Lower leg skin (tissue), 4 donors: ENCODE measurements at places on chromosomes 7 and 10.

DNA sequence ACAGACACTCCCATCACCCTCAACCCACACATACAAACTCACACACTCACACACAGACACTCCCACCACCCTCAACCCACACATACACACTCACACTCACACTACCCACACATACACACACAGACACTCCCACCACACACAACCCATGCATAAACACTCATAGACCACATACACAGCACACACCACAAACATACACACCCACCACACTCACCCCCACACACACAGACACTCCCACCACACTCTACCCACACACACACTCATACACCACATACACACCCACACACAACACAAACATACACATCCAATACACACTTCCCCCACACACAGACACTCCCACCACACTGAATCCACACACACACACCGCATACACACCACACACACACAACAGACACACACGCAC lies 521.2 kb downstream of the TCERG1L start:
- DNase-seq = no peak

GRCh38 chr7:106218546-106218945 lies 66.2 kb downstream of the NAMPT start:
- no peak for DNase-seq

DNA sequence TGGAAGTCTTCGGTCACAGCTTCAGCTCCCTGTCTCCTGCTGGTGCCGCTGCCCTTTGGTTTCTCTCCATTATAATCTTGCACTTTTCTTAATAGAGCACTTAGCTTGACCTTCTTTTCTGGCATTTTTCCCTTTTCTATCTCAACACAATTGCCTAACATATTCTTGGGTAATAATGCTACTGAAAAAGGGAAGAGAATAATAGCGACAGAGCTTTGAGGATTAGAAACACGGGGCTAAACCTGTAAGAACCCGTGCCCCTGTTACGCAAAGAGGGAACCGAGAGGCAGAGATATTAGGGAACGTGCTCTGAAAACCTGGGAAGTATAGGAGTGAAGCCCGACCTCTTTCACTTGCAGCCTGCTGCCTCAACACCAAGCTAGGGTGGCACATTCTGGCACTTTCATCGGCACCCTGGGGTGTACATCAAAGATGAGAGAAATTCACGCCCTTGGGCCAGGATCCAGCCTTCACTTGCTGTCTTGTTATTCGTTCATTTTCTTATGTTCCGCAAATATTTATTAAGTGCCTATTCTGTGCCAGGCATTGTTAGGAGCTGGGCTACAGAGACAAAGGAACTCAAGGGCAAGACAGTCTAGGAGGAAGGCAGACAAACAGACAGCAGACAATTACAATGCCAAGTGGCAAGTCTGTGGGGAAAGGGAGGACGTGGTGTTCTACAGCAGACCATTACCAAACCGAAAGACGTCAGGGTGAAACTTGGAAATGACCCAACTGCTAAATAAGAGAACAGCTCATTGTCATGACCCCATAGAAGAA lies 33.0 kb upstream of the GALNTL5 start:
- peak; percentile 62 for DNase-seq

DNA sequence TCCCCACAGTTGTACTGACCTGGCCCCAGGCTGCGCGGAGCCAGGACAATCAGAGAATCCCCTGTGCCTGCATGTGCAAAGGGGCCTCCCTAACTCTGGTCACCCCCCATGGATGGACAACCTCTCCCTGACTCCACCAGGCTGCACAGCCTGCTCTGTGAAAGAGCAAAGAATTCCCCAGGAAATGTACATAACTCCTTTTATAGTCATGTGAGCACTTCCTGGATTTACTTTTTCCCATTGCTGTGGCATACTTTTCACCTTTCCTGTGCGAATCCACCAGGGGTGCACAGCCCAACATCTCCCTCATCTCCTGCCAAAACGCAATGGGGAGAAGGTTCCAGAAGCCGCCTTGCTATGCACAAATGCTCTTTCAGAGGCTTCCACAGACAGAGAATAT lies 27.9 kb downstream of the FGFR2 start:
- DNase-seq = no peak

DNA sequence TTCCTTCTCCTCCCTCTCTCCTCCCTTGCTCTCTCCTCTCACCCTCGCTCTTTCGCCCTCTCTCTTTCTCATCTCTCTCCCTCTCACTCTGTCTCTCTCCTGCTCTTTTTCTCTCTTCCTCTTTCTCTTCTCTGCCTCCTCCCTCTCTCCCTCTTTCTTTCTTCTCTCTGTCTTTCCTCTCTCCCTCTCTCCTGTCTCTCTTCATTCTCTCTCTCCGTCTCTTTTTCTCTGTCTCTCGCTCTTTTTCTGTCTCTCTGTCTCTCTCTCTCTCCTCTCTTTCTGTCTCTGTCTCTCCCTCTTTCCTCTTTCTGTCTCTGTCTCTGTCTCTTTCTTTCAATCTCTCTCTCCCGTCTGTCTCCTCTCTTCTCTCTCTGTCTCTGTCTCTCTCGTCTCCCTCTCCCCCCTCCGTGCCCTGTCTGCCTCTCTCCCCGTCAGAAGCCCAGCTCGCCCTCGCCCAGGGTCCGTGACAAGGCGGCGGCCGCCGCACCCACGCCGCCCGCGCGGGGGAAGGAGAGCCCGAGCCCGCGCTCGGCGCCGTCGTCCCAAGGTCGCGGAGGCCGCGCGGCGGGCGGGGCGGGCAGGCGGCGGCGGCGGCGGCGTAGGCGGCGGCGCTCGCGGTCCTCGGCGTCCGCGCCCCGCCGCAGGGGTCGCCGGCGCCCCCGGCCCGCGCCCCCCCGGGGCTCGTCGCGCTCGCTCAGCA lies 21.3 kb upstream of the HSPB1 start:
- DNase-seq = no peak

GRCh38 chr10:89609833-89610346 lies 35.2 kb downstream of the PANK1 start:
- no peak for DNase-seq

GRCh38 chr7:70646536-70647248 lies 485.3 kb upstream of the GALNT17 start:
- DNase-seq = no peak

- no peak for DNase-seq
Observed at GRCh38 chr7:133003052-133003910, 78.6 kb downstream of the CHCHD3 start.

DNA sequence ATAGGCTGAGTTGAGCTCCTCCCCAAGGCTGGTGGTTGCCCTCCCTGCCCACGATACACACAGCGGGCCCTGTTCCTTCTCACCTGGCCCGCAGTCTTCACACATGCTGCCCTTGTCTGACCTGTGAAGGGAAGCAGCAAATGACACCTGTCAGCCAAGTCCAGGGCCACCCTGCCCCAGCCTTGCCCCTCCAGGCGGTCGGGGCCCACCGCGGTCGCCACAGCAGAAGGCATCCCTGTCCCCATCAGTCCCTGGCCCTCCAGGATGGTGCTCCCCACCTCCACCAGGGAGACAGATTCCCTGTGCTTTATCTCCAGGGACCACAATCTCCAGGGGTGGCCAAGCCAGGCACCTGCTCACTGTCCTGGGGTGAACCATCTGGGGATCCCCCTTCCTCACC lies 81.2 kb upstream of the TMEM248 start:
- no peak for DNase-seq

- peak; percentile 88 for DNase-seq
Observed at GRCh38 chr10:63083904-63084689, 49.0 kb upstream of the NRBF2 start.

- DNase-seq = no peak
Observed at GRCh38 chr7:45080265-45080957, 8.4 kb downstream of the NACAD start.

DNA sequence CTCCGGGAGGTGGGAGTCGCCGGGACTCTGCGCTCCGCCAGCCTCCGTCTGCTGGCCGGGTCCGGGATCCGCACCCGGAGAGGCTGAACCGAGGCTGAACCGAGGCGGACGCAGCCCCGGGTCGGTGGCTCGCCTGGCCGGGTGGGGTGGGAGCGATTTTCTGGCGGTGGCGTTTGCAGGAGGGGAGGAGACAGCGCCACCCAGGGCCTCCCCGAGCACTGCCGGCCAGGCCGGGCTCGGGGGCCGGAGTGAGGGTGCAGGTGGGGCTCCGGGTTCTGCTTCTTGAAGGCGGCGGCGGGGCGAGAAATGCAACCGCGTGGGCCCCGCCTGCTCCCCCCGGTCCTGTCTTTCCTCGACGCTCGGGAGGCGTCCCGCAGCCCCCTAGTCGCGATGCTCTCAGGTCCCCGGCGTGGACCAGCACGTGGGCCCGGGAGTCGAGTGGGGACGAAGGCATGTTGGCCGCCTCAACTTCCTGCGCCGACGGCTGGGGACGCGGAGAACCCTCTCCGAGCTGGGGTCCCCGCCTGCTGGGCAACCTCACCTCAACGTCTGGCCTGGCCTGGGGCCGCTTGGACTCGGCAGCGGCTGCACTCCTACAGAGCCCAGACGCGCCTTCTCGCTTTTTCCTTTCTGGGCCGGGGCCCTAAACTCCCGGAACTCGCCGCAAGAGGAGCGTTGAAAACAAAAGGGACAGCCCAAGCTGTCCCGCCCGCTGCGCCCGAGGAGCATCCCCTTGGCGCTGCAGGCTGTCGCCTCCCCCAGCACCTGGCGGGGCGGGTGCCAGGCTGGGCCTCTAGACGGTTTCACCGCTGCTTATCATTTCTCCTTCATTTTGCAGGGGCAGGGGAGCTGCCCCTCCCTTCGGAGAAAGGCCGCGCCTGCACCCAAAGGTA lies 25.2 kb upstream of the VAX1 start:
- no peak for DNase-seq

DNA sequence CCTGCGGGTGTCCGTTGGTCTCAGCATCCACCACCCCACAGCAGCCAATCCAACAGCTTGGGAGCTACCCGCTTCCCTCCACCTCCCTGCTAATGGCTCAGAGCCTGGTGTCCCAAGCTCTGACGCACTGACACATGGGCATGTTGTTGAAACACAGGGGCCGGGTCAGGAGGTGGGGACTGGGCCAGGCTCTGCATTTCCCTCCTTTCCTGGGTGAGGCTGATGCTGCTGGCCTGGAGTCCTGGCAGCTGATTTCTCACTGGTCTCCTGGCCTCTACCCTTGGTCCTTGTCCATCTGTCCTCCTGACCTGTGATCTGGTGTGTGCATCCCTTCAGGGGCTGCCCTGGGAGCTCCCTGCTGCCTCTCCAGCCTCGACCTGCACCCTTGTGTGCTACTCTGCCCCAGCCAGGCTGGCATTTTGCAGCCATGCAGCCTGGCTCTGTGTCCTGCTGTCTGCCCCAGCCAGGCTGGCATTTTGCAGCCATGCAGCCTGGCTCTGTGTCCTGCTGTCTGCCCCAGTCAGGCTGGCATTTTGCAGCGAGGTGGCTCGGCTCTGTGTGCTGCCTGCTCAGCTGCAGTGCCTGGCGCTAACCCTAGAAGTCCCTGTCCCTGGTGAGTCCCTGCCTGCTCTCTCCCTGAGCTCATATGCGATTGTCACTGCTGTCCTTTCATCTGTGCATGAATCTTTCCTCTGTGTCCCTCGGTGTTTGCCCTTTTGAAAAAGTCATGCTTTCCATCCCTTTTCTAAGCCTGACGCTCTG lies 14.0 kb downstream of the AMZ1 start:
- DNase-seq = peak; percentile 64
